Fibroblast of the aortic adventitia (primary cell): ENCODE measurements at places on chromosomes 3 and 15. TPM values are rescaled to one million over a fixed set of nuclear protein-coding genes. Genes with fewer than 3 reads are reported as not detected.

- no peak for DNase-seq
Observed at GRCh38 chr3:167409611-167410010, 29.5 kb upstream of the ZBBX start.

- DNase-seq = no peak
Observed at GRCh38 chr15:78804391-78804792, 6.9 kb downstream of the ADAMTS7 start.

DNA sequence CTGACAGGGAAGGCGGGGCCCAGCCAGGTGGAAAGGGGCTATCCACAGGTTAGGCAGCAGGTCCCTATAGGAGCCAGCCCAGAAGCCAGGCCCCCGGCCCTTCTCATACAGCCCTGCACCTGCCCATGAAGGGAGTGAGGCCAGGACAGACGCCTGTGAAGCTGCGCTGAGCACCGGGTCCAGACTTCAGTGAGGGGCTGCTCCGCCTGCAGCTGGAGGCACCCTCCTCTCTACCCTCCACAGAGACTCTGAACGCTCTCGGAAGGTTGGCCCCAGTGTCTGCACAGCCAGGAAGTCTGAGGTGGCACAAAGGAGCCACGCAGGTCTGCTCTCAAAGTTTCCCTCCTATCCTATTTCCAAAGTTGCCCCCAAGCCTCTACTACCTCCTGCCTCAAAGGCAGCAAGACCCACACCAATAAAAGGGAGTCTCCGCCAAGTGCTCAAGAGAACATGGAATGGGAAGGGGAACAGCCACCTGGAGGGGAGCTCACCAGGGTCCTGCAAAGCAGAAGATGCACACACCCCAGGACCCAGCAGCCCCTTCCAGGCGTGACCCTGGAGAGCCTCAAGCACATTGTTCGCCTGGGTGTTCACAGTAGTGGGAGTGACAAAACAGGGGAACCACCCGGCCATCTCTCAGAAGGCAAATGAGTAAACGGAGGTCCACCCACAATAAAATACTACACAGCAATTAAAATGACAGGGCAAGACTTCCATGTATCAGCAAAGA, 19.5 kb downstream of the XXYLT1 start:
- no peak for DNase-seq

- DNase-seq = no peak
Observed at GRCh38 chr3:194910414-194910984, 224.8 kb downstream of the FAM43A start.

Gene AMOTL2
- 65.0 and 75.7 TPM in 2 replicates for total RNA-seq

Gene MESP2
- total RNA-seq = 1.3 and 2.9 TPM in 2 replicates

Gene HTR3E
- total RNA-seq = not detected in 2 replicates

Gene ROPN1
- total RNA-seq = not detected in 2 replicates
